ENCODE measurements at places on chromosomes 6 and 20.

GRCh38 chr6:14641423-14642135 is 524.0 kb downstream of the CD83 start:
- DNase-seq: no peak

- no peak for DNase-seq
Measured at GRCh38 chr20:34553366-34553867, 5.1 kb upstream of the MAP1LC3A start.

DNA sequence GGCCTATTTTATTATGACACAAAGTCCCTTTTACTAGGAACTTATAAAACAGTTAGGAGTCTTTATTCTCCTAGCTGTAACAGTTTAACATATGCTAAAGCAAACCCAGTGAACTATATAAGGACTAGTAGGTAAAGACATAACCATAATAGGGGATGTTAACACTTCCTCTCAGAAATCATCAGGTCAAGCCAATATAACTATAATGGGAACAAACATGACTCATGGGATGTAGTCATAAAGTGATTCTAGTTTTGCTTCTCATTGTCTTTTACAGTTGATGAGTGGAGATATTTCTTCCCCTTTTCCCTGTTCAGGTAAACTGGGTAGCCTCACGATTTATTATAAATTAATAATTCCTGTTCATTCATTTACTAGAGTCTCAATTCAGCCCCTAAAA is 9.7 kb downstream of the PTCHD4 start:
- no peak for DNase-seq

GRCh38 chr6:6851059-6851948 is 256.5 kb upstream of the RREB1 start:
- DNase-seq: no peak

- no peak for DNase-seq
Measured at GRCh38 chr6:16783509-16783908, 22.2 kb upstream of the ATXN1 start.

- DNase-seq: no peak
Measured at GRCh38 chr6:154414021-154414813, 57.6 kb upstream of the IPCEF1 start.

GRCh38 chr6:38349795-38350194 is 289.9 kb downstream of the BTBD9 start:
- DNase-seq: no peak

GRCh38 chr20:34680586-34681175 is 3.8 kb upstream of the PIGU start:
- DNase-seq: no peak

DNA sequence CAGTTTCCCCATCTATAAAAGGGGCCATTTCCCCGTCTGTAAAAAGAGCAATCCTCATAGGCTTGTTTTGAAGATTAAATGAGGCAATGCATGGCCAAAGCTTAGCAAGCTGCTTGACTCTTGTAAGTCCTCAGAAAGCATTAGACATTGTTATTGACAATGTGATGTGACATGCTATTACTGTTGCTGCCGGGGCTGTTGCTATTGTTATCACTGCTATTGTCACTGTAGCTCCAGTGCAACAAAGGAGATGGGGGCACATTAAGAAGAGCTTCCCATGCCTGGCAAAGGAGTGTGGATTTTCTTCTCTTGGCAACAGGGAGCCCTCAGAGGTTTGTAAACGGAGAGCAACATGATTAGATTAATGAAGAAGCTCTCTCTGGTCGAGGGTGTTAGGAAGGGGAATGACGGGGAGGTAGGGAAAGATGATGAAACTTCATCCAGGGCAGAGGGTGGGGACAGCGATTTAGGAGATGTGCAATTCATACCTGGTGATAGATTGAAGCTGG is 33.1 kb upstream of the FAM83D start:
- DNase-seq: no peak

GRCh38 chr6:88513471-88513870 is 347.3 kb upstream of the CNR1 start:
- DNase-seq: no peak

DNA sequence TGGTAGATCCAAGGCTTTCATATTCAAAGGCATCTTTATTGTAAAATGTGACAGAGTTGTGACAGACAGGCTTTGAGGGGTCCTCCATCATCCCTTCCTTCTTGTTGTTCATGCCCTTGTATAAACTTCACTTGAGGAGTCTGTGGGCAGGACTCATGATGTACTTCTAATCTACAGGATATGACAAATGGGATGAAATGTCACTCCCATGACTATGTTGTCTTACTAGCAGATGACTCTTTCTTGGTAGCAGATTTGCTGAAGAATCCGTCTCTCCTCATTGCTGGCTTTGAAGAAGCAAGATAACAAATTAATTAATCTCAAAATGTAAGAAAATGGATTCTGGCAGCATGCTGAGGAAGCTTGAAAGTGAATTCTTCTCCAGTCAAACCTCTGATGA is 566.1 kb downstream of the TFAP2B start:
- DNase-seq: no peak

DNA sequence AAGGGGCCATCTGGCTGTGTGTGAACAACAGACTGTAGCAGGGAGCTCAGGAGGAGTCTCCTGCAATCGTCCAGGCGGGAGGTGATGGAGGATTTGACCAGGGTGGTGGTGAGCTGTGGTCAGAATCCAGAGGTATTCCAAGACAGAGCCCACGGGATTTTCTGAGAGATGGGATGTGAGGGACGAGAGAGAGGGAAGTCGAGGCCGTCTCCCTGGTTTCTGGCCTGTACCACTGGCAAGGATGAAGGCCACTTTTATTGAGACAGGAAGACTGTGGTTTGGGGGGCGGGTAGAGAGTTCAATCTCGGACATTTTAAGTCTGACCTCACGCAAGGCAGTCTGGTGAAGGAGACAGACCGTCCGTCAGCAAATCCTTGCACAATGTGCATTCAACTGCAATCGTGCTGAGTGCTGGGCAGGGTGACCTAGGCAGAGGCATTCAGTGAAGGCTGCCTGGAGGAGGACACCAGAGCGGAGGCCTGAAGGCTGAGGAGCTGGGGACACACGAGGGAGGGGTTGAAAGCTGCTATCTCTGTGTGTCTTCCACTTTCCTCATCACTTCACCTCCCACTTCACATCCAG is 53.9 kb downstream of the PREX1 start:
- no peak for DNase-seq

DNA sequence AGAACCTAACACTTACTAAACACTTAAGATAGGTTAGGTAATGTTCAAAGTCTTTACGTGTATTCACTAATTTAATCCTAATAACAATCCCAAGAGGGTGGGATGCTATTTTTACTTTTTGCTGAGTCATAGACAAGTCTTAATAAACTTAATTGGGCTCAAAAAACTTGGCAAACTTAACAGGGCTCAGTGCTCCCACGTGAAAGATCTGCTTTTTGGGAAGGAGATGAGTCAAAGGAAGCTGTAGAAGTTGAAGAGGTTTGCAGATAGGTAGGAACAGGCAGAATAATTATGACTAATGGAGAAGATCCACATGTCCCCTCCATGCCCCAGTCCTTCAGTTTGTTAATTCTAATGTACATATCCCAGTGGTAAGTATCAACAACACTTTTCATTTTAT is 44.5 kb upstream of the STMND1 start:
- DNase-seq: no peak

- no peak for DNase-seq
Measured at GRCh38 chr20:21387528-21387927, 9.8 kb downstream of the NKX2-4 start.

GRCh38 chr6:162371121-162371520 is 356.4 kb downstream of the PRKN start:
- DNase-seq: no peak

DNA sequence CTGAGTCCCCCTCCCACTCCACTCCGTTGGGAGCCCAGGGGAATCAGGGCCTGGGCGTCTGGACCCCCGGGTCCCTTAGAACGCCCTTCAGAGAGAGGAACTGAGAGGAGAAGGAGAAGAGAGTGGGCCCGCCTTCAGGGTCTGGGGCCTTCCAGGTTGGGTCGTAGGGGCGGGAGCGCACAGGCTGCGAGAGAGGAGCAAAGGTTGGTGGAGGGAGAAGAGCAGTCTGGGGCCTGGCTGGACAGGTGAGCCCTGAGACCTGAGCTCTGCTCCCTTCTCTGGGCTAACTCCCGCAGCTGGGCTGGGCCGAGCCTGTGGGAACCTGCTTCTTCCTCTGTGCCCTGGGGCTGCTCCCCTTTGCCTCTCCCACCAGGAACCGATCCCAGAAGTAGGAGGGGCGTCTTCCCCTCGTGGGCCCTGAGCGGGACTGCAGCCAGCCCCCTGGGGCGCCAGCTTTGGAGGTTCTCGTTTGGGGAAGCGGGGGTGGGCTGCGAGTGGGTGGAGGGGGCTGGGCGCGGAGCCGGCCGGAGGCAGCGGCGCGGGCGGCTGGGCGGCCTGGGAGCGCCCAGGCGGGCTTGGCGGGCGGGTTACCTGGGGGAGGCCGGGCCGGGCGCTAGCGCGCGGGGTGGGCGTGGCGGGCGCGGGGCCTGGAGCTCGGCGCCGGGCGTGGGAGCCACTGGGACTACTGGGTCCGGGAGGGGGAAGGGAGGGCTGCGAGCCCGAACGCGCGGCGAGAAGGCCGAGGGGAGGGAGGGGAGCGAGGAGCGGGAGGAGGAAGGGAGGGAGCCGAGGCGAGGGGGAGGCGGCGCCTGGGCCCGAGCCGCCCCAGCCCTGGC is at the start of gene DDR1:
DDR1 (plus strand) TSS at position 835 of the 836 bp plus-strand sequence. CDS start 4,211 bp downstream, outside the sequence.
- peak; percentile 37 for DNase-seq

GRCh38 chr20:49942303-49942702 is 6.1 kb downstream of the RNF114 start:
- DNase-seq: no peak
